ENCODE measurements at places on chromosomes 6 and 20.

- no peak for DNase-seq
These were observed 26.7 kb upstream of the TFAP2B start for GRCh38 chr6:50791900-50792508.

DNA sequence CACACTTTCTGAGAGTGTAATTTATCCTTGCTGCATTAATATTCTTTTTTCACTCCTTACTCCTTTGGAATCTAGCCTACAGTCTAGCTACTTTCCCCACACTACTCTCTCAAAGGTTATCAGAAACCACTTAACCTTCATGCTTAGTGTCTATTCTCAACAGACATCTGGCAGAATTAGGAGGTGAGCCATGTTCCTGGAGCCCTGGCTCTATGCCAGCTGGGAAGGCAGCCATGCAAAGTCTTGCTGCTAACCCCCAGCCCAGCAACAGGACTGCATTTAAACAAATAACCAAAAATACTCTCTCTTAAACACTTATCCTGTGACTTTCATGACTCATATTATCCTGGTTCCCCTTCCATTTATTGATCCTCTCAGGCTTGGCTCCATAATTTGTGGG lies 260.2 kb downstream of the BCKDHB start:
- no peak for DNase-seq

DNA sequence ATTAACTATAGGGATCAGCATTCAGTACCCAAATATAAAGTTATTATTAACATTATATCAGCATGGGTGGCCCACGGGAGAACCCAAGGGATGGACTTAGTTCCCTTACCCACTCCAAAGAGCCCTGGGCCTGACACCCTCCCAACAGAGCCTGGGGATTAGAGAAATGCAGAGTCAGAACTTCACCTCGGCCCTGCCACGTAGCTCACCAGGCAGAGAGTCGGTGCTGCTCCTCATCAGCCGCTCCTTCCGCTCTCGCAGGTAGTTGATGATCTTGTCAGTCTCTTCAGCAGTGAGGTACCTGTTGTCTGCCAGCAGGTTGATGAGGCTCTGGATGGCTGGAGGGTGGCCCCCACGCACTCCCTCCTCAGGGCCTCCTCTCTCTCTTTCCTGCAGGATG lies 26.6 kb downstream of the NCOA5 start:
- DNase-seq = no peak

GRCh38 chr20:41242807-41243206 lies 74.7 kb downstream of the ZHX3 start:
- DNase-seq = peak; percentile 9

GRCh38 chr20:33549229-33549999 lies 59.5 kb downstream of the CBFA2T2 start:
- DNase-seq = no peak

- no peak for DNase-seq
These were observed 554 bp upstream of the LAMA4 start for GRCh38 chr6:112254921-112255320.

- no peak for DNase-seq
These were observed 101.7 kb upstream of the FOXA2 start for GRCh38 chr20:22686097-22686496.

DNA sequence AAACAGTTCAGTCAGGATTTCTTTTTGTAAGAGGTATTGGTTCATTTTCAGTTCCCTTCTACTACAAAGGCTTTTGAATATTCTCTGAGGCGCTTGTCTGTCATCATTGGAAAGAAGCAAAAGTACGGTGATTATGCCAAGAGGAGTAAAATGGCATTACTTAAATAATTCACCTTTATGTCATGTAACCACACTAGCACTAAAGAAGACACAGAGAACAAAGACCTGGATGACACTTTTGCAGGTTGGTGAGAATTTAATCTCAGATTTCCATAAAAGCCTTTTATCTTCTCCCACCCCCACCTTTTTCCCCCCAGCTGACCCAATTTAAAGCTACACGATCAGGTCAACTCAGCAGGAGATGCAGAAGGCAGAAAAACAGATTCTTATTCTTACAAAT lies 451.8 kb downstream of the HACE1 start:
- no peak for DNase-seq

GRCh38 chr6:130362128-130362527 lies 3.7 kb upstream of the TMEM200A start:
- no peak for DNase-seq

DNA sequence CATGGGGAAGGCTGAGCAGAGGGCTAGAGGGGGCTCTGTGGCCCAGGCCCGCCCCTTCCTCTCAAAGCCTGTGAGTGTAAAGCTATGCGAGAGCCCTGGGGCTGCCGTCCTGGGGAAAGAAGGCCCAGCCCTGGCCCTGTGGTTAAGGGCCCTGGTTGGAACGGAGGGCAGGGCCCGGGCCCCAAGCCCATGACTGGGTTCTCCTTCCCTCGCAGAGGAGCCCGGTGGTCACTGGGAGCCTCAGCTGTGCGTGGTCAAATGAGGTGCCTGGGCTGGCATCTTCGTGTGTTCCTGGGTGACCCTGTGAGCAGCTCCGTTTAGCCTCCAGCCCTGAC lies 56.0 kb downstream of the SMOC2 start:
- no peak for DNase-seq

Data from T-helper 1 cell (primary cell).